Stimulated activated CD8-positive, alpha-beta memory T cell treated with anti-CD3 and anti-CD28 coated beads, Interleukin-15, amount 100 ng/mL, for 48 hours (primary cell): ENCODE measurements at places on chromosomes 5 and 9.

- no peak for DNase-seq
Observed at GRCh38 chr9:115815786-115816185, 337.8 kb upstream of the PAPPA start.

DNA sequence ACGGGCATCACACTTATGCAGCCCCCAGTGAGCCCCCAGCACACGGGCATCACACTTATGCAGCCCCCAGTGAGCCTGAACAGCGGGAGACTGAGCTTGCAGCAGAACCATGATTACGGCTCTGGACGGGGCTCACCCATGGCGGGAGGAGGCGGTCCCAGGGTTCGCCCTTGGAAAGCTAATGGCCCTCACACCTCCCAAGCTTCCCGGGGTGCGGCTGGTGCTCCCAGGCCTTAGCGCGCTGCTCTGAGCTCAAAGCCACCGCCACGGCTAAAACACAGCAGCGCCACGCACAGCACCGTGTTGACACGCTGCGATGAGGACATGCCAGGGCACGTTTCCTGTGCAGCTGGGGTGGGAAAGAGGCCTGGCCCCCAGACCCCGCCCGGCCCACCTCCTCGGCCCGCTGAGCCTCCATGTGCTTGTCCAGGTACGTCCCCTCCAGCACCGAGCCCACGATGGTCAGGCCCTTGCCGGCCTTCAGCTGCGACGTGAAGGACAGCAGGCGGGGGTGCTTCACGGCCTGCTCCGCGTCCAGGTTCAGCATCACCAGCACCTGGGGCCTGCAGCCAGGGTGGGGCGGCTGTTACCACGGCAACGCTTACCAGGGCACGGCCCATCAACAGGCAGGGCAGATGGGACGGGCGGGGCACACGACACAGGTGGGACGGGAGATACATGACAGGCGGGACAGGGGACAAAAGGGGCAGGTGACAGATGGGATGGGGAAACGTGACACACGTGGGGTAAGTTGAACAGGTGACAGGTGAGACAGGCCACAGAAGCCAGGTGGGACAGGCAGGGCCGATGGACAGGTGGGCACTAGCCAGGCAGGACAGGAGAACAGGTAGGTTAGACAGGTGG is 38.4 kb downstream of the SLC12A7 start:
- DNase-seq = no peak

- DNase-seq = no peak
Observed at GRCh38 chr5:7916171-7916804, 47.3 kb downstream of the MTRR start.

GRCh38 chr9:93886911-93887310 is 68.2 kb downstream of the BARX1 start:
- DNase-seq = no peak

DNA sequence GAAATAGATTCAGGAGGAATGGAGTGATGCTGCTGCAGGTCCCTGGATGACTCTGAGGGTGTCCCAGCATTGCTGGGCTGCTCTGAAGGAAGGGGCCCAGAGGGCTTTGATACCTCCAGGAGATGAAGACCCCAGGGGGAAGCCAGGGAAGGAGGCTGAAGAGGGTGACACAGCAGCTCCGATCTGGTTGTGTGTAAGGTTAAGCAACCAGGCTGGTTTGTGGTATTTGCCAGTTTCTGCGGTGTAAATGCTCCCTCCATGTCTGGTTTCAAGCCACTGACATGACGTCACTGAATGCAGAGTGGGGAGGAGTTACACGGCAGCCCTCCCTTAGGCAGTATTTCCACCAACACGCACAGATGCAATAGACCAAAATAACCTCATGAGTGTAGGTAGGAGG is 40.0 kb upstream of the ORM1 start:
- DNase-seq = no peak

- no peak for DNase-seq
Observed at GRCh38 chr5:105554568-105555169, 1992.1 kb upstream of the NUDT12 start.

GRCh38 chr9:123225374-123225813 is 43.0 kb downstream of the STRBP start:
- DNase-seq = peak; percentile 39
